ENCODE measurements at places on chromosomes 2 and 18.

- DNase-seq = no peak
Measured at GRCh38 chr2:166614503-166614902, 120.5 kb upstream of the SCN7A start.

DNA sequence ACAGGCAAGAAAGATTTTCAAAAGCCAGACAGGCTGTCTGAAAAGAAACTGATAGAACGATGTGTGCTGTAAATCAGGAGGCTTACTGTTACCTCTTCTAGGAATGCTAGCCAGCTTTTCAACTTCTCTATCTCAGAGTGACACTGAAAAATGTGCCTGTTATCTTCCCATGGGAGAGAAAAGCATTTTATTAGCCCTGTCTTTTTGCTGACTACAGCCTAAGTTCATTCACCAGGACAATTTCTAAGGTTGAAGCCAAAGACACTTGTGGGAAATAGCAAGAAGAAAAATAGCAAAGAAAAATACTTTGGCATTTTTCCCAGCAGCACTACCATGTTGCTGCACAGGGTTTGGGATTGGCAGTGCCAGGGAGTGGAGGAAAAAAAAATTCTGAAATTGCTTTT is 34.0 kb downstream of the ABCB11 start:
- no peak for DNase-seq

- no peak for DNase-seq
Measured at GRCh38 chr2:23375448-23375847, 9.5 kb upstream of the KLHL29 start.

GRCh38 chr2:128628206-128628605 is 309.5 kb upstream of the HS6ST1 start:
- DNase-seq = no peak

DNA sequence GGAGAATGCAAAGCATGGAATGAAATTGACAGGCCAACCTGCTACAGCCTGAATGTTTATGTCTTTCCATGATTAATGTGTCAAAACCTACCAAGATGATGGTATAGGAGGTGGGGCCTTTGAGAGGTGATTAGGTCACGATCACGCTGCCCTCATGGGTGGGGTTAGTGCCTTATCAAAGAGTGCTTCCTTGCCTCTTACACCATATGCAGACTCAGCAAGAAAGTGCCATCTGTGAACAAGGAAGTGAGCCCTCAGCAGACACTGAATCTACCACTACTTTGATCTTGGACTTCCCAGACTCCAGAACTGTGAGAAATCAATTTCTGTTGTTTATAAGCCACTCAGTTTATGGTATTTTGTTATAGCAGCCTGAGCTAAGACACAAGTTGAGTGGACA is 147.5 kb upstream of the BCL2L11 start:
- no peak for DNase-seq

- DNase-seq = no peak
Measured at GRCh38 chr18:11570769-11571412, 38.5 kb upstream of the SLC35G4 start.

DNA sequence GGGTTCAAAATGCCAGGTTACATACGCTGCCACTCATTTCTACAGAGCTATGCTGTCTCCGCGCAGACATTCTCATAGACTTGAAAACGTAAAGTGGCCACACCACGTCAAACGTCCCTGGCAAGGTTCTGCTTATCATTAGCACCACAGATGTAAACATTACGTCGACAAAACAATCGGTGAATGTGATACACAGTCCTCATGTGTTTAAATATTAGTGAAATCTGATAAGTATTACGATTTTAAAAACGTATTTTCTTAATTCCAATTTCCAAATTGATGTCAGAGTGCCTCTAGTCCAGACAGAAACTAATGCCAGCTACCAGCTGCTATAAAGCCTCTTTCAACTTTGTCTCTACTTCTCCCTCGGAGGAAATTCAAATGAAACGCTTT is 1.2 kb downstream of the STK17B start:
- peak; percentile 33 for DNase-seq

- no peak for DNase-seq
Measured at GRCh38 chr2:237835372-237835771, 24.1 kb upstream of the RAMP1 start.

GRCh38 chr18:29147944-29148343 is 971.0 kb upstream of the CDH2 start:
- no peak for DNase-seq

DNA sequence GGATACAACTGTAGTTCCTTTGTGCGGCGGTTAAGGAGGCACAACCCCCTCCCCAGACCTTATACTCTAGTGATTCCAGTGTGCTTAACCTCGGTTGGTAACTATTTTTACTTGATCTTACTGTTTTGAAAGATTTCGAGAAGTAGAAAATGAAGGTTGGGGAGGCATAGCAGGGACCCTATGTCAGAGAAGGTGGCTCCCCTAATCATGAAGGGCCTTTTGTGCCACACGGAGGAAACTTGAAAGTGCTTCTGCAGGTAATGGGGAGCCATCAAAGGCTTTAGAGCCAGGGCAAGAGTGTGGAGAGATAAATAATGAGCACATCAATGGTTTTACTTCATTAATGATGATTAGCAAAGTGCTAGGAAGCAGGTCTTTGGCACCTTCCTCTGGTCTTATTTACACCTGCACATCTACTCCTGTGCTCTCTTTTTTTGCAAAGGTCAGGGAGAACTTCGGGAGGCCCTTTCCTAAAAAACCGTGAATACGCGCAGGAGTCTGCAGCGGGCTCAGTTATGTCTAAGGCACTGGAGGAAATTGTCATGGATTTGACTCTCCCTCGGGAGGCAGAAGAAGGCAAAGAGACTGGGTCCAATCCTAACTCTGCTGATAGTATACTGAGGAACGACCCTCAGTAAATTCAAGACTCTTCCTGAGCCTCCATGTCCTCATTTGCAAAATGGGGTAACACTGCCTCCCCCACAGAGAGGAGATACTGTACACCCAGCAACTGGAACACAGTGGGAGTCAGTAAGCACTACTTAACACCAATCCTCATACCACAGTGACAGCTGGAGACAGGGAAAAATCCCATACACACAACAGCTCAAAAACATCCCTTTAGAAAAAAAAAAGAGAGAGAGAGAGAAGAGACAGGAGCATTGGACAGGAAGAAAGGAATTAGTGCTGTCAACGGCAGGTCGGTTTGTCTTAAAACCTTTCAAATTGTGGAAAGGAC is 81.6 kb downstream of the DDX1 start:
- DNase-seq = no peak

DNA sequence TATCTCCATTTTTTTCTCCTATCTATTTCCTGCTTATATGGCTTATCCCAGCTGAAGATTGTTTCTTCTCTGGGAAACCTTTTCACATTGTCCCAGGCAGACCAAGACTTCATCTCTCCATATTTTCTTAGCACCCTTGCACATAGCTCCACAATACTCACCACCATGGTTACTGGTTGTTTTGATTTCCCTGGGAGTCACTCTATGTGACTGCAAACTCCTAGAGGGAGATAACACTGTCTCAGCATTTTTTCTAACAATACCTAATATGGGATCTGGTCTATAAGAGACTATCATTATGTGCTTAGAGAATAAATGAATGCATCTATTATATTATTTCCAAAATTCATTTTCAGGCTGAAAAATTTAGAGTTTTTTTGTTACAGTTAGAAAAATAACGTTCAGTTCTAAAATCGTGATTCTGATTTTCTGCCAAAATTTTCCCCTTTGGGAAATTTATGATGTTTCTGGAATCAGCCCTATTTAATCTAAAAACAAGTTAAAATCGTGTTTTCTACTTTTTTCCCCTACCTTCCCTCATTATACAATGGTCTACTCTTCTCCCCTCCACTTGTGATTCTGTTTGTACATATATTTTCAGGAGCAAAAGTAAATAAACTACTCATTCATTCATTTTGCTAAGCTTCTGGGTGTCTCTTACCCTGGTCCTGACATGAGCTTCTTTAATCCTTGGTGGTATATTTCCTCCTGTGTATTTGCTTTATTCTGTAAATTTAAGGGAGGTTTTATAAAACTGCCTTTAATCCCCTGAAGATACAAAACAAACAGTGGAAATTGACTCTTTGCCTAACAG is 95.4 kb downstream of the HNMT start:
- no peak for DNase-seq

GRCh38 chr2:70750320-70750719 is 17.7 kb downstream of the ADD2 start:
- DNase-seq = no peak
